Activated CD4-positive, alpha-beta T cell treated with anti-CD3 and anti-CD28 coated beads, Interleukin-2, amount 10 ng/mL, durations not matched to agents 24 days and 14 days (primary cell): ENCODE measurements at places on chromosomes 1 and 21. TPM values are rescaled to one million over a fixed set of nuclear protein-coding genes. Genes with fewer than 3 reads are reported as not detected.

The BARHL2 gene
- total RNA-seq: not detected in 2 replicates

The GBP7 gene
- total RNA-seq: not detected in 2 replicates

The OTUD7B gene
- 36.1 and 38.8 TPM in 2 replicates for total RNA-seq

The NTMT2 gene
- not detected in 2 replicates for total RNA-seq

The CNR2 gene
- 0.02 TPM in 1 of 2 replicates, not detected in the other for total RNA-seq

The IL20 gene
- total RNA-seq: not detected in 2 replicates

GRCh38 chr1:11321656-11322491 lies 48.9 kb downstream of the UBIAD1 start:
- DNase-seq: no peak
- H3K4me1 ChIP-seq: peaks cover 4% of the 10 kb centered on the region
- H3K27ac ChIP-seq: no peak overlapping the region
- H3K36me3 ChIP-seq: no peaks in the 10 kb centered on the region

DNA sequence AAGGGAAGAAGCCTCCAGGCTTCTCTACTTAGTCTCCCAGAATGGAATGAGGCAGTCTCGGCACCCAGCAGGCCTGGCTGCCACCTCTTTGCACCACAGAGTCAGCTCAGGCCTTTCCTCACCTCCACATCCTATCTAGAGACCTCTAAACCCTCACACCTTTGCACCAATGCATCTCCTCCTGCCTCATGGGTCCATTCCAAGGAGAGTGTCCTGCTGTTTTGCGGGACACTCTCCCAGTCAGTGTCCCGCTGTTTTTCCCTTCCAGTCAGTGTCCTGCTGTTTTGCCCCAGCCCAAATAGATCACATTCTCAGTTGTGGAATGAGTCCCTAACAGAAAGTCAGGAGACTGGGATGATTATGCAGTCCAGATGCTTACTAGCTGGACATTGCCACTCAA lies 185.6 kb upstream of the CAMK1G start:
- peaks cover 3% of the 10 kb centered on the region for H3K4me1 ChIP-seq
- peaks cover 16% of the 10 kb centered on the region for H3K27me3 ChIP-seq
- H3K36me3 ChIP-seq: no peaks in the 10 kb centered on the region
- H3K27ac ChIP-seq: no peak overlapping the region
- no peak overlapping the region for H3K4me3 ChIP-seq

DNA sequence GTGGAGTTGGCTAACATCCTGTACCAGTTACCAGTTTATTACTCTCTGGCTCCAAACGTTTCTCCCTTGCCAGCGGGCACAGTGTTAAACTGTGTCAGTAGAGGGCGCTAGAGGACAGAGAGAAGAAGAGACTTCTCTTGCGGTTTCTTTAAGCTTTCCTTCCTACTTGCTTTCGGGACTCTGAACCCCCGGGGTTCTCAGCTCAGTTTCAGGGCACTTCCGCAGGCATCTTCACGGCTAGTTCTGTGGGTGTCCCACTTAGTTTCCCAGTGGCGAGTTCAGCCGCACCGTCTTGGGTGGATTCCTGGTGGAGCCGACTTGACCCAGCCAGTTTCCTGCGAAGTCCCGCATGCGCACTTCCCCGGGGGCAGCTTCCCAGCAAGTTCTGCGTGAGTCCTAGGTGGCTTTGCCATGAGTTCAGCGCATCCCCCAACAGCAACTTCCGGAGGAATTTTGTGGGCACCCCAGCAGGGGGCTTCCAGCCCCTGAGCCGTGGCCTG lies 37.9 kb upstream of the BTG2 start:
- H3K27me3 ChIP-seq: peaks cover 4% of the 10 kb centered on the region
- no peaks in the 10 kb centered on the region for H3K36me3 ChIP-seq

DNA sequence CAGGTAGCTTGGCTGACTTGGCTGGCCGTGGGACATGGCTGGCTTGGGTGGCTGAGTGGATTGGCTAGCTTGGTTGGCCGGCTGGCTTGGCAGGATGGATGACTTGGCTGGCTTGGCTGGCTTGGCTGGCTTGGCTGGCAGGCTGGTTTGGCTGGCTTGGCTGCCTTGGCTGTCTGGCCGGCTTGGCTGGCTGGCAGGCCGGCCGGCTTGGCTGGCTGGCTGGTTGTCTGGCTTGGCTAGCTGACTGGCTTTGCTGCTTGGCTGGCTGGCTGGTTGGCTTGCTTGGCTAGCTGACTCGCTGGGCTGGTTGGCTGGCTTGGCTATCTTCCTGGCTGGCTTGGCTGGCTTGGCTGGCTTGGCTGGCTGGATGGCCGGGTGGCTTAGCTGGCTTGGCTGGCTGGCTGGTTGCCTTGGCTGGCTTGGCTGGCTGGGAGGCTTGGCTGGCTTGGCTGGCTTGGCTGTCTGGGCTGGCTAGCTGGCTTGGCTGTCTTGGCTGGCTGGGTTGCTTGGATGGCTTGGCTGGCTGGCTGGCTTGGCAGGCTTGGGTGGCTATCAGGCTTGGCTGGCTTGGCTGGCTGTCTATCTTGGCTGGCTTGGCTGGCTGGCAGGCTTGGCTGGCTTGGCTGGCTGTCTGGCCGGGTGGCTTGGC lies 129.7 kb upstream of the FAM72C start:
- H3K4me1 ChIP-seq: no peaks in the 10 kb centered on the region
- H3K27ac ChIP-seq: no peak overlapping the region
- DNase-seq: peak; percentile 58

GRCh38 chr1:86380257-86380861 lies 15.8 kb downstream of the ODF2L start:
- peaks cover 3% of the 10 kb centered on the region for H3K4me1 ChIP-seq
- H3K27me3 ChIP-seq: no peaks in the 10 kb centered on the region
- no peak overlapping the region for H3K27ac ChIP-seq
- H3K4me3 ChIP-seq: no peak overlapping the region
- peak; percentile 75 for DNase-seq

- H3K4me3 ChIP-seq: no peak overlapping the region
- no peaks in the 10 kb centered on the region for H3K27me3 ChIP-seq
- peaks cover 2% of the 10 kb centered on the region for H3K36me3 ChIP-seq
- DNase-seq: peak; percentile 77
Observed at GRCh38 chr21:25934771-25935224, 200.0 kb downstream of the GABPA start.

- H3K4me1 ChIP-seq: peaks cover 2% of the 10 kb centered on the region
- H3K4me3 ChIP-seq: no peak overlapping the region
- no peaks in the 10 kb centered on the region for H3K36me3 ChIP-seq
- peaks cover 2% of the 10 kb centered on the region for H3K27me3 ChIP-seq
- DNase-seq: no peak
Observed at GRCh38 chr1:245272676-245273075, 117.9 kb downstream of the KIF26B start.
